ENCODE measurements at places on chromosomes 1 and 21.

GRCh38 chr1:185566995-185567394 is 167.2 kb upstream of the HMCN1 start:
- DNase-seq = no peak

- DNase-seq = no peak
Measured at GRCh38 chr1:172960454-172961208, 90.1 kb downstream of the TNFSF18 start.

- no peak for DNase-seq
Measured at GRCh38 chr1:221753828-221754188, 11.9 kb upstream of the DUSP10 start.

- no peak for DNase-seq
Measured at GRCh38 chr1:203388683-203389082, 37.8 kb upstream of the FMOD start.

DNA sequence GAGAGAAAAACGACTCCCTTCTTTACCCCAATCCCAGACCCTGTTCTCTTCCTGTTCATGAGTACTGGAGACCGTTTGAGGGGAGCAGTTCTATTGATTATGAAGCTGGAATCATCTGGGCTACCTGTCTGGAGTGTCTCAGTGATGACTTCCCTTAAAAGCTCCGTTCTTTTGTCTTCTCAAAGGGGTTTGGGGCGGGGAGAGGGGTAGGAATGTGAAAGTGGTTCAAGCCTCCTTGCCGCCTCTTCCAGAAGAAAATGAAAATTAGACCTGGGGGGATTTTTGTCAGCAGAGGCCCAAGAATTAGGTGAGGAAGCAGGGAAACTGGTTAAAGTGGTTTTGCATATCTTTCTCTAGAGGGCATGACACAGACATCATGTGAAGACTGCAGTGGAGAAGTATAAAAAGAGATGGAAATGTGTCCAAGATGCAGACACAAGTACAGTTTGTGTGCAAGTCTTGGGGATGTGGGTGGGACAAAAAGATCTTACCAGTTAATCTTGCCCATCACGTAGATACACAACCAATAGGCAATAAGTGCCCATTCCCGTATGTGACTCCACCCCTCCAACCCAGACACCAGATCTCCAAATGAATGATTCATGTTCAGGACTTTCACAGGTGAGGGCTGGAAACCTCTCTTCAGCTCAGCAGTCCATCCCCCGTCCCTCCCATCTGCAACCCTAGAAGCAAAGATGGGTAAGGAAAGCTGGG is 470 bp upstream of the MTMR11 start:
- no peak for DNase-seq

GRCh38 chr1:24502709-24503058 is at the start of gene RCAN3:
Gene RCAN3, plus strand, starts transcription at chr1:24502836. Its CDS starts 11,537 bp downstream, at chr1:24514373.
- DNase-seq = peak; percentile 85

DNA sequence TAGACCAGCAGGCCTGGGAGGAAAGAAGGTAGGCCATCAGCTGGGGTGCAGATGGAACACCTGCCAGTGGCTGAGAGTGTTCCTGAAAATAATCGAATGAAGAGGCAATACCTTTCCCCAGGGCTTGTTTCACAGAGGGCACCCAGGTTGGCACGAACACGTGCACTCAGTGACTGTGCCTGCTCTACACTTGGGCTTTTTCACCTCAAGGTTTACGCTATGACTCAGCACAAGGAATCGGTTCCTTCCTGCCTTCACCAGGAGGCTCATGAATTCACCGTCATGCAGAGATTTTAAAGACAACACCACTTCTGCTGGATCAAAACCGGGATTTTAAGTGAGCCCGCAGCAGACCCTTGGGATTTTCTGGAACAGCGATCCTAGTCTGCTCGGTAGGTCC is 118.5 kb upstream of the ADAR start:
- no peak for DNase-seq

DNA sequence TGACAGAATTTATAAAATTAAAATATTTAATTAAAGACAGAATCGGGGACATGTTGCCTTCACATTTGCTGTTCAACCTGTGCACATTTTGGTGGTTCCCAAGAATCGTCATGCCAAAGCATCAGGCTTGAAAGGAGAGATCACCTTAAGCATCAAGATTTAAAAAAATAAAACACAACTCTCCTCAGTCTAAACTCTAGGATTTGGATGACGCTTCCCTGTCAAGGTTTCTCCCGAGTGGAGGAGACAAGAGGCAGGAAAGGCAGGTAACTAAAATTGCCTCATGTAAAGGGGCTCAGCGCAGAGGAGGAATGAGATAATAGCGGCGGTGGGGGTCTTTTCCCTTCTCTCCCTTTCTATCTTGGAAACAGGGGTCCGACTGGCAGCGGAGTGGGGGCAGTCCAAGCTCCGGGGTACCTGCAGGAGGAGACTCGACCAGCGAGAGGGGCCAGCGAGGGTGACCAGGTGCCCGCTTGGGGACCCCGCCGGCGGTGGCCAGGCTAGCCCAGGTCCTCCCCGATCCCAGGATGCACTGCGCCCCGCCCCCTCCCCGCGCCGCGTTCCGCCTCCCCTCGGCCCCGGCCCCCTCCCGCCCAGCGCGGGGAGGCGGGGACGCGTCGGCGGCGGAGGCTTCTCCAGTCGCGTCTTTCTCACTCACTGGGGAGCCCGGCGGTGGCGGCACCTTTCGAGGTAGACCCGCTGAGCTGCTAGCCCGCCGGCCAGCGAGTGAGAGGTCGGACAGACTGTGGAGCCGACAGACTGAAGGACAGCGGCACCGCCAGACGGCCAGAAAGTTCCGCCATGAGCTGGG is at the start of gene FNBP1L:
TSS of gene FNBP1L (plus strand) at position 638 of the 811 bp plus-strand sequence. CDS start at position 802, 164 bp downstream.
- DNase-seq = peak; percentile 28

DNA sequence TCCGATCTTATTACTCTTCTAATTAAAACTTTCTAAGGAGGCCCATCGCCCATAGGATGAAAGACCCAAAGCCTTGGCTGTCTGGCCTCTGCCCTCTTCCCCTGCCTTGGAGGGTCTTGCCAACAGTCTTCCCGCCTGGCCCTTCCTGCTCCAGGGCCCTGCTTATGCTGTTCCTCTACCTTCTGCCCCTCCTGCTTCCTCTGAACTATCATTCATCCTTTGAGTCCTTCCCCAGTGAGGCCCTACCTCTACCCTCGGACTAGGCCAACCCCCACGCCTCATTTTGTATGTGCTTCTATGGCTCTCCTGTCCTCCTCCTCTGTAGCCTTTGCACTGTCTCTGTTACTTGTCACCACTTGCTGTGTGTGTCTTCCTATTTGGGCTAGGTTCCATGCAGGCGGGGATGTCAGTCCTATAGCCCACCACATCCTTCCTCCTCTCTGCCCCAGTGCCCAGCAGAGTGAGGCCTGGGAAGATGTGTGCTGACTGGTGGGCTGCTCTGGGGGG is 5.4 kb downstream of the RUSC1 start:
- DNase-seq = no peak

DNA sequence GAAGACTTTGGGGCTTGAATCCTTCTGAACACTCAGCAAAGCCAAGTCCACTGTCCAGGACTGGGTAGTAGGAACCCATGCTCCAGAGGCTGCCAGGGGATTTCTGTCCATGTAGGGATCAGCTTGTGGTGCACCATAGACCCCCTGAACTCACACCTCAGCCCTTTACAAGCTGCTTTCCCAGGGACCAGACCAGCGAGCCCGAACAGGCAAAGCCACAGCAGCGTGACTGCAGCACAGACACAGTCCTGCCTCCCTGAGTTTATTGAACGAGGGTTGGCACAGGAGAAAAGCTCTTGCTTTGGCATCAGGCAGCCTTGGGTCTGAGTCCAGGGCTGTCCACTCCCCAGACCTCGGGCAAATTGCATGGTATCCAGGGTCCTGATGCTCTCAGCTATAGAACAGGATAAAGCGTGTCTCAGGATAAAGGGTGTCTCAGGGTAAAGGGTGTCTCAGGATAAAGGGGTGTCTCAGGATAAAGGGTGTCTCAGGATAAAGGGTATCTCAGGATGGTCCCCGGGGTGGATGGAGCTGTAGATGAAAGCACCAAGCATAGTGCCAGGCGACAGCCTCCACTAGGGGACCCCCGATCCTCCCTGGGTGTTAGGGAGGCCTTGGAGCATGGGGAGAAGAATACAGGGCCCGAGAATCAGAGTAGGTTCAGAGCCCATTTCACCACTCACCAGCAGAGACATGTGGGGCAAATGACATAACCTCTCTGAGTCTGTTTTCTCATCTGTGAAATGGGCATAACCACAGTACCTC is 648.8 kb downstream of the NPHP4 start:
- no peak for DNase-seq

DNA sequence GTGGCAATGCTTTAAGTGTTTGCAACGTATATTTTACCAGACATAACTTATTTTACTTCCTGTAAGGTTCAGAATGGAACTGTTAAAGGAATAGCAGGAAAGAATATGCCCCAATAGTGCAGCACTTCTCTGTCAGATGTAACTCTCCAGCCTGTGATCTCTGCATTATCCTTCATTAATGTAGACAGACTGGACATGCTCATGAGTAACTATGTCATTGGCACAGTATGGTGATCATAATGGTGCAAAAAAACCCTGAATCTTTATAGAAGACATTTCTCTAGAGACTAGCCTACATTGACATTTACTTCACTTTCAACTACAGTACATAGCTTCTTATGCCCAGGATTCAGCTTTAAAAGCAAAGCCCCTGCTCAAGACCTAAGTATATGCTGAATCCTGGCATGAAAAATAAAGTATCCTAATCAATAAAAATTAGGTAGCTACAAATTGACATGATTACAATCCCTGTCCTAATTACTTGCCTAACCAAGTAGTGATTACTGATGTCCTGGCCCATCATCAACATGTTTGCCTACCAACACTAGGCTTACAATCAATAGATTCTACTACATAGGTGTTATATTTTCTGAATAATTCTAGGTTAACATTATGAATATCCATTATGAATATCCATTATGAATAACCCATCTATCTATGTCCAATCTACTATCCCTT is 13.9 kb downstream of the COX20 start:
- DNase-seq = no peak

- DNase-seq = peak; percentile 37
Measured at GRCh38 chr1:115112496-115113375, 23.4 kb upstream of the TSPAN2 start.

GRCh38 chr1:109630081-109630897 is 10.7 kb downstream of the AMPD2 start:
- no peak for DNase-seq

GRCh38 chr21:45638707-45639106 is 4.8 kb upstream of the PCBP3 start:
- no peak for DNase-seq

DNA sequence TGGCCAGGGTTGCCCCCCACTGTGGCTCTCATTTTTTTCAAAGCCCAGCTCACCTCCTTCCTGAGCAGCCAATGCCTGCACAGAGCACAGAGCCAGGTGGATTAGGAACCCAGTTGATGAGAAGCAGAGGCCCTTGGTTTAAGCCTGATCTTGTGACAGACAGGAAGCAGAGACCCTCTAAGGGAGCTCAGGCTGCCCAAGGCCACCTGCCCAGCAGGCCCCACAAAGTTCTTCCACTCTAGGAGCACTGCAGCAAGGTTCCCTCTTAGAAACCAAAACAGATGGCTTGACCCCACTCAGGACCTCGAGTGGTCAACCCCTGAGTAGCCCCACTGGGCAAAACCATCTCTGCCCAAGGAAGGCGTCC is 25.5 kb upstream of the PRSS38 start:
- no peak for DNase-seq

DNA sequence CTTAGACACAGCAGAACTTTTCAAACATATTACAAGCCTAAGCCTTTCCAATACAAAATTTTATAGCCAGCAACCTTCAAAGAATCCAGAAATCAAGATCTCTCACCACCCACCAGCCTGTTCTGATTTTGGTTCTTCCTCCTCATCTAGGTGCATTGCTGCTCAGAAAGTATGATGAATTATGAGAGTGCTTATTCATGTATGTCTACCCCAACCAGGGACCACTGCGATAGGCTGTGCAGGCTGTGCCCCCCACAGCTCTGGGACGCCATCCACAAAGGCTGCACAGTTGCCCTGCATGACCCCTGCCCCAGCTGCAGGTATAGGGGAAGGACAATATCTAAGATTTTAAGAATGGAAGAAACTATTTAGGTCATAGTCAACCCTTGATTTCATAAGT is 55.4 kb downstream of the WDR64 start:
- DNase-seq = no peak

- DNase-seq = no peak
Measured at GRCh38 chr1:46810596-46810995, 11.8 kb downstream of the CYP4B1 start.

DNA sequence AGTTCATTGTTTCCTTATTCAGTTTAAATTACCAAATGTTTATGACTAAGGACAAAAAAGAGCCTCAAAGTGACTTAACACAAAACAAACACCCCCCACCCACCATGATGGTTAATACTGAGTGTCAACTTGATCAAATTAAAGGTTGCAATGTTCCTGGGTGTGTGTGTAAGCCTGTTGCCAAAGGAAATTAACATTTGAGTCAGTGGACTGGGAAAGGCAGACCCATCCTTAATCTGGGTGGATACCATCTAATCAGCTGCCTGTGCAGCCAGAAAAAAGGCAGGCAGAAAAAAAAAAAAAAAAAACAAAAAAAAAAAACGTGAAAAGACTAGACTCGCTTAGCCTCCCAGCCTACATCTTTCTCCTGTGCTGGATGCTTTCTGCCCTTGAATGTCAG is 543.4 kb downstream of the NEGR1 start:
- no peak for DNase-seq

DNA sequence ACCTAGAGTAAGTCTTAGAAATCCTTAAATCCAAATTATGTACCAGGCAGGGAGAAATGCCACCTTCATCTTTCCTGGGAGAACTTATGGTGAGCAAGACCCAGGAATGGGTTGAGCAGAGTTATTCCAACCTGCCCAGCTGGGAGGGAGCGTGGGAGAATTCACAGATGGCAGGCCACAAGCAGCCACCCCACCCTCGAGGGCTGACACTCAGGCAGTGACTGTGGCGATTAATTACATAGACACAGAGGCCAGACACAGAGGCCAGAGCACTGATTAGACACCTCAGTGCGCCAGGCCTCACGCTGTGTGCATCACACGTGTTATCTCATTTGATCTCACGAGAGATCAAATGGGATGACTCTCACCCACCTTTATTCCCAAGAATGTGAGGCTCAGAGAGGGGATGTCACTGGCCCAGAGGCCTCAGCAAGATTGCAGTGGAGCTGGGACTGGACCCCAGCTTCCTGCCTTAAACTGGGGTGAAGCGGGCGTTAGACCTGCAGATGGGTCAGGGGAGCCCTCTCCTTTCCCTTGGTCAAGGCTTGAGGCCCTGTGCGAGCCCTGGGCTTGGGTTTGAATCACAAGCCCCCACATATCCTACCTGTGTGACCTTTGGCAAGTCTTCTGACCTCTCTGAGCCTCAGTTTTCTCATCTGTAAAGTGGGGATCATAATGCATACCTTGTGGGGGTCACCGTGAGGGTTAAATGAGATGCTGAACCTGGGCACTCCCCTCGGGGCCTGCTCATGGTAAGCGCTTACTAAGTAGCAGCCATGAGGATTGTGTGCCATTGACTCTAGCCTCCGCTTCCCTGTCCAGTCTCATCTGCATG is 28.8 kb upstream of the PADI4 start:
- no peak for DNase-seq

- DNase-seq = no peak
Measured at GRCh38 chr1:243230914-243231313, 24.2 kb downstream of the CEP170 start.

GRCh38 chr1:222711319-222712252 is 705 bp downstream of the AIDA start:
- DNase-seq = no peak

GRCh38 chr1:50349242-50349565 is 74.0 kb downstream of the DMRTA2 start:
- DNase-seq = no peak
